HT1080 (cell line): ENCODE measurements at places on chromosomes 16 and 17.
A peak's percentile ranks its signal among the peaks of the same experiment; 100 is the strongest.

DNA sequence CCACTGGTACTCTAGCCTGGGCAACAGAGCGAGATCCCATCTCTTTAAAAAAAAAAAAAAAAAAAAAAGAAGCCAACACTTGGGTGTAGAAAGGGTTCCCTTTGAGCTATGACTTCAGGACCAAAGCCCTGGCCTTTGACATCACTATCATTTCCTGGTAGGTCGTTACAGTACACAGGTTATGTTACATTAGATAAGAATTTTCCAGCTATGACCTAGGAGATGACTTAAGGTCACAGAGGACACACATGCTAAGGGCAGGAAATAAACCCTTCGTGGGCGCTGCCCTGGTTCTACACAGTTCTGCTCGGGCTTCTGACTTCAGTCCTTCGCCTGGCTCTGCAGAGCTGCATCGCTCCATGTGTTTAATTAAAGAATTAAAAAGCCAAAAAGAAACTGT is 112.0 kb downstream of the ADCY9 start:
- no peak for DNase-seq

GRCh38 chr17:693791-694638 is 20.6 kb downstream of the VPS53 start:
- DNase-seq = peak; percentile 98

GRCh38 chr17:71632328-71632727 is 488.5 kb upstream of the SOX9 start:
- DNase-seq = peak; percentile 40

GRCh38 chr16:75702242-75702641 is 981 bp upstream of the DUXB start:
- peak; percentile 33 for DNase-seq

DNA sequence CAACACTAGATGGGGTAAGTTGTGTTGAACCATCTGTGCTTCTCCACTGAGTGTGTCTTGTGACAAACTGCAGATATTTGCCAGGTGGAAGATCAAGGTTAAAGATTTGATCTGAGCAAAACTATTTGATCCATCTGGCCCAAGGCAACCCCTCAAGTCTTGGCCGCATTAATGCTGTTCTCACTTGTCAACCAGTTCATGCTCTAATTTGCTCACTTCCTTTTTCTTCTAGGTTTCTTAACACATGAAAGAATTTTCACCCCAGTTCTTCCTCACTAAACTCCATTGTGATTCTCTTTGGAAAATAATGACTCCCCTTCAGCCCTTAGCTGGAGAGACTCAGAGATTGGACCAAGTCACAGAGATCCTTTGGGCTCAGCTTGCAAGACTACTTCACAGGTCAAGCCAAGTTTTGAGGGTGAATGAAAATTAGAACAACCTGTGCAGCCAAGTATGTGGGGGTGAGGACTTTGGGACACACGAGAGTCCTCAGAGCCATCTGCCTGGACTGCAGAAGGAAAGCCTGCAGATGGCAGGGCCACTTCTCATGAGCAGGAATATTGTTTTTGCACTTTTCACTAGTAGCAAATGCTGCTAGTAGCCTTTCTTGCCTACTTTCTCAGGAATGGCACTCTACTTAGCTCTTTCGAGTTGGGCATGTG is 166.5 kb downstream of the AXIN2 start:
- no peak for DNase-seq

DNA sequence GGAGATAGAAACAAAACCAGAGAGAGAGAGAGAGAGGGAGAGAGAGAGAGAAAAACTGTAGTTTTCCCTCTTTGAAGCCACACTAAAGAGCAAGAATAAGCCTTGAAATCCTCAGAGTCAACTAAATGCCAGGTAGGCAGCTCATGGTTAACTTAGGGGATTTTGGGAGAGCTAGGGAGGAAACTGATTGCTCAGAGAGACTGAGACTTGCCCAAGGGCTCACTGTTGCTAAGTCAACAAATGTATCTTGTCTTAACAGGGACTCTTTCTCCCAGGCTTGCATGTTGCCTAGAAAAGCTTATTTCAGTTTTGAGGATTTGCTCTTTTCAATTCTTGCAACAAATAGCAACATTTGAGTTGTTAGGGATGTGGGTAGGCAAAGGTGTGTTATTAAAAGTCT is 4.5 kb upstream of the SLC5A11 start:
- DNase-seq = no peak

- no peak for DNase-seq
Measured at GRCh38 chr16:22642416-22643088, 131.9 kb downstream of the NPIPB5 start.

DNA sequence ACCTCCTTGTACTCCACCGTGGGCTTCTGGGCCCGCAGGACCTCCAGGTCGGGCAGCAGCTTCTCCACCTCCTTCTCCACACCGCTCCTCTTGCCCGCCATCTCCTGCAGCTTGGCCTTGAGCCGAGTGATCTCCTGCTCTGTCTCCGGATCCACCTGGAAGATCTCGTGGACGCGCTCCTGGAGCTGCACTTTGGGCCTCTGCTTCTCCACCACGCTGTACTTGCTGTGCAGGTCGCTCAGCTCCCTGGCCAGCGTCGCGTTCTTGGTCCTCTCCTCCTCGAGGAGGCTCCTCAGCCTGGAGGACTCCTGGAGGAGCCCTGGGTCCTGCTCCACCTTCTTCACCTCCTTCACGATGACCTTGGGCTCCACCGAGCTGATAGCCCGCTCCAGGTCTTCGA is 8.8 kb downstream of the CDK3 start:
- no peak for DNase-seq

- peak; percentile 32 for DNase-seq
Measured at GRCh38 chr17:55090079-55090492, 121.5 kb downstream of the STXBP4 start.

- no peak for DNase-seq
Measured at GRCh38 chr17:80060644-80061043, 24.2 kb downstream of the CCDC40 start.

- no peak for DNase-seq
Measured at GRCh38 chr16:50444526-50444925, 75.7 kb upstream of the BRD7 start.

DNA sequence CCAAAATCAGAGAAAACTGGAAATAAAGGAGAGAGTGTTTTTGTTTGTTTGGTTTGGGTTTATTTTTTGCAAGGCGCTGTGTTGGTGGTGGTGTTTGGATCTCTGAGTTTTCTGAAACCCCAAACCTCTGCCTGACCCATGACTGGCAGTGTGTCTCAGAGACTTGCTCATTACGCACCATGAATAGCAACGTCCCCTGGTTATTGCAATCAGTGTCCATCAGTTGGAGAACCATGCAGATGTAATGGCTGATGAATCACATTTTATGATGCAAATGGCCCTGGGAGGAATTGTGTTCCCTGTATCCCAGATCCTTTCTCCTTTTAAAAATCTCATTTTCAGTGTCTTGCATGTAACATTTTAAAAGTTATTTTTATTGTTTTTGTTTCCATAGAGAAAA is 362.8 kb downstream of the PMP22 start:
- DNase-seq = no peak

DNA sequence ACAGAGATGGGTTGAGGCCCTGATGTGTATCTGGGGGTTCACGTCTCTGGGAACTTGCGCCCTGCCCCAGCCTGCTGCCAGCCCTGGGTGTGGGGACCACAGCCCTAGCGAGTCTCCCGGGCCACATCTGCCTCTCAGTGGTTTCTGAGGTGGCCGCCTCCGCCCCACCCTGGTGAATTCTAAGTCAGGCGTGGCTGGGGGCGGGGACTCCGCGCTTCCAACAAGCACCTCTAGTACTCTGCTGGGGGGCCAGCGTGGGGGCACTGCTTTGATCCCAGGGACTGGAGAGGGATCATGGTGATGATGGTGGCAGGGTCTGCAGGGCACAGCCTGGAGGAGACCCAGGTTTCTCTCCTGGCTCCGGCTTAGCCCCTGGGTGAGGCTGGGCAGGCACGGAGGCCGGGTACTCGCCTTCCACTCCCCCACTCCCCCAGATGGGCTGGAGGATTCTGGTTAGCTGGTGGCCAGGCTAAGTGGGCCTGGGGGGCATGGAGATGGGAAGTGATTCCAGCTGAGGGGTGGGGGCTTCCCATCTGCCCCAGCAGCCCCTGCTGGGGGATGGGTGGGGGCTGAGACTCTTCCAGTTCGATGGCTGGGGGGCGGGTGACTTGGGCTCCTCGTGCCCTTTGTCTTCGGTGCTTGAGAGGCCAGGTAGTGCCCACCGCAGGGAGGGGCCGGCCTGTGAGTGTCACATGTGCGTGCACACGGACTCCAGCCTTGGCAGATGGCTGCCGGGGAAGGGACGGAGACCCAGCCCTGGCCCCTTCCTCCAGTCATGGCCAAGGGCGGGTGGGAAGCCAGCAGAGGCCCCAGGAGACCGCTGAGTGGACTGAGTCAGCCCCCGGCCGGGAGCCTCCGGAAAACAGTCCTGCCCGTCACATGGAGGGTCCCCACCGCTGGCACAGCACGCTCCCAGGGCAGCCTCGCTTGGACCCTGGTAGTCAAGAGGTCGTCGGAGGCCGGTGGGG is 3.9 kb downstream of the GLIS2 start:
- DNase-seq = no peak

DNA sequence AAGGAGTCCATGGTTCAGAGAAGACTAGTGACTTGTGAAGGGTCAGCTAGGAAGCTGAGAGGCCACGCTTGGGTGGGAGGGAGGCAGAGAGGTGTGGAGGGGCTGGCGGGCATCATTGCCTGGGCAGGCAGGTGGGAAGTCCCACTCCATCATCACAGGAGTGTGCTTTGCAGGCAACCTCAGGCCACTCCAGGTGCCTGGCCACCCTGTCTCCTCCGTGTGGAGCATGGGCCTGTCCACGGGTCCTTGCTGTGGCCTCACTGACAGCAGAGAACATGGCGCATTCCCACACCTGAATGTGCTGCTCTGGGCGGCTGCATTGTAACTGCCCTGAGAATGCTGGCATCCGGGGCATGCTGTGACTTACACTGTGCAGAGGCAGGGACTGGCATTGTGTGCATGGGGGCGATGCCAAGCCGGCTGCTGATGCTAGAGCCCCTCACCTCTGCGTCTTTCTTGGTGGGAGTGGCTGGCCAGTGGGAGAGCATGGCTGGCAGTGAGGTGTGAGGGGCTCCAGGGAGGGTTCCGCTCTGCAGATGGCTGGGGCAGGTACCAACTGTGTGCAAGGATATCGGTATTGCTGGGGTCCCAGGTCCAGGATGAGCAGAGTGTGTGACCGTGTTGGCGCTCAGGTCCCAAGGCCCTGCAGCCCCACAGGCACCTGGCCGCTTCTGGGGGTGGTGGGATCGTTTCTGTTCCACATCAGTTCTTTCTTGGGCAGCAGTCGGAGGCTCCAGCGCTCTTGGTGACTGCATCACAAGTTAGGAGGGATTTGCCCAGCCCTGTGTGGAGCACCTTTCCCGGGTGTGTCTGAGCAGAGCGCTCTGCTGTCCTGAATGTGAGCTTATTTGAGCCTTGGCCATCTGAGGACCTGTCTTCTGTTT is 94.8 kb downstream of the NPIPB11 start:
- DNase-seq = no peak

DNA sequence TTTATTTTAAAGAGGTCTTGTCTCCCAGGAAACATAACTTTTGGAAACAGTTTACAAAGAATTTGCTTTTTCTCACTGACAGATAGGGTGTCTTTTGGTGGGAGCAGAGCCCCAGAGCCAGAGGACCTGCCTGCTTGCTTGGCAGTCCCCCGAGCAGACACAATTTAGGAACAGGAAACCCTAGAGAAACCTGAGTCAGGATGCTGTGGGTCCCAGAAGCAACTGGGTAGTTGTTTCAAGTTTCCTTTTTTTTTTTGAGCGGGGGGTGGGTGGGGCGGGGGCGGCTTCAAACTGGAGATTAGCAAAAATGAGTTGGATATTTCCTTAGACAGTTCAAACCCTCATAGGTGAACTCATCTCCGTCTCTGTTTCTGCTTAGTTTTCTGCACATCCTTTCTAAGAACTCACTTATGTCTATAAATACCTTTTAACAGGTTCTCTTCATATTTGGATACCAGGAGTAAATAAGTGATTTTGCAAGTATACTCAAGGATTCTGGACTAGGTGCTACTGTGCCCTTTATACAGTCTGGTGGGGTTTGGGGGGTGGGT is 135.1 kb downstream of the PRKCA start:
- DNase-seq = no peak

DNA sequence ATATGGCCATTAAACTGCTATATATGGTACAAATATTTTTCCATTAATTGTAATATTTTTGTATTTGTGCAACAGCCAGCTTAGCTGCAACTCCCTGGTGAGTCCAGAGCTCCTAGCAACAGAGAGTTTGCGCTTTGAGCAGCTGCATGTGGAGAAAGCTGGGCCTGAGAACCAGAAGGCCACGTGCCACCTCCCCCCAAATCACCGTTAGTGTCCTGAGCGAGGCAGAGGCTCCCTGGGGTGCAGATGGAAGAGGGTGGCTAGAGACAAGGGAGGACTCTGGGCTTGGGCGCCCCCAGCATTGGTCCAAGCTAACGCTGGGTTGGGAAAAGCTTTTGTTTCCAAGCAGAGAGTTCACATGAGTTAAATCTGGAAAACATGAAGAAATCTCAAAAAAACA is 41.6 kb downstream of the HSBP1 start:
- DNase-seq = no peak

DNA sequence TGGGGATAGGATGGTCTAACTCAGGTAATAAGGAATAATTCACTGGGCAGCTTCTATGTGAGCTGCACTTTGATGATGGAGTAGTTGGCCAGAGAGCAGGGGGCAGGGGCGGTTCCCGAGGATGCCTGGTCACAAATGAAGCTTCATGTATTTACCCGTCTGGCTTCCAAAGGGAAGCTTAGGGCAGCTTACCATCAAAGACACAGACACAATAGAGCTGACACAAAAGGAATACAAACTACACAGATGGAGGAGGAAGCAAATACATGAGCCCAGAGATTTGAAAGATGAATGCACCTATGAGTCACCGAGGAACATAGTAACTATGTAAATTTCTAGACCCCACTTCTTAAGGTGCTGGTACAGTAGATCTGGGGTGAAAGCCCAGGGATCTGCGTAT is 8.7 kb upstream of the EMP2 start:
- DNase-seq = peak; percentile 9

GRCh38 chr16:75227361-75228142 is 8.8 kb downstream of the CTRB1 start:
- DNase-seq = no peak

DNA sequence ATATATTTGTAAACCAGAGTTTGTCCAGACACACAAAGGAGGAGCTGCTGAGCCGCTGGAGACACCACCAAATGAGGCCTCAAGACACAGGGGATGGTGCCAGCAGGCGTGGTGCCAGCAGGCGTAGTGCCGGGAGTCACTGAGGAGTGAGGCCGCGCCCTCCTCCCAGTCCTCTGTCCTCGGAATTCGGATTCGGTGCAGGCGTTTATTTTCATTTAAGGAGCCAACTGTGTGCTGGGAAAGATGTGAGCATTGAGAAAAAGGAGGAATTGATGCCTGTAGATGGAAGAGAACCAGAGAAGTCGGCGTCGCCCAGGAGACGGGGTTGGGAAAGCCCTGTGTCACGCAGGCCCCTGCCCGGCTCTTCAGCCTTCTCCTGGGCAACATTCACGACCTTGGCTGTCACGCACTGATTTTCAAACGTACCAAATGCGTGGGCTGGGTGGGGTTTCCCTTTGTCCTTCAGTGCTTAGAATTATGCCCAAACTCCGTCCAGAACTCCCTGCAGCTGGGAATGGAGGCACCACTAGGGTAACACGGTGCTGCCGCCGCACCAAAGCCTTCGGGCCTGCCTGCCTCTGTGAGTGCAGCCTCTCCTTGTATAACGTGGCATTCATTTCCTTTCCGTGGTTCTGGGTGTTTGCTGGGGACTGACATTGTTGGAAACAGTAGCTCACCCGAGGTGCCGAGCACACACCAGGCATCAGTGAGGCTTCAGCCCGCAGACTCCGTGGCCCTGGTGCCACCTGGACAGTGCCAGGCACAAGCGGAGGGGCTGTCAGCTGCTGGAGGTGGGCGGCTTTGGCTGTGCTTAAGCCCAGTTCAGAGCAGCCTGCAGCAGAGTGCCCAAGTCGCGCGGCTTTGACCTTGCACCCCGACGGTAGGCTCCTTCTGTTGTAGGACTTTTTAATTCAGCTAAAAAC is 49.0 kb upstream of the CHMP6 start:
- no peak for DNase-seq
